Neural crest cell (in vitro differentiated cells): ENCODE measurements at places on chromosomes 1 and 21. TPM values are rescaled to one million over a fixed set of nuclear protein-coding genes. Genes with fewer than 3 reads are reported as not detected.

GRCh38 chr1:208787219-208787618 lies 543.0 kb upstream of the PLXNA2 start:
- H3K27me3 ChIP-seq: no peaks in the 10 kb centered on the region
- peak overlapping the region; percentile 94 for H3K27ac ChIP-seq
- no peaks in the 10 kb centered on the region for H3K36me3 ChIP-seq
- no peaks in the 10 kb centered on the region for H3K4me1 ChIP-seq
- no peak overlapping the region for H3K4me3 ChIP-seq
- DNase-seq: no peak

GRCh38 chr1:151871284-151872030 lies 17.9 kb upstream of the THEM5 start:
- H3K27ac ChIP-seq: no peak overlapping the region
- peaks cover 2% of the 10 kb centered on the region for H3K27me3 ChIP-seq
- H3K36me3 ChIP-seq: peaks cover 3% of the 10 kb centered on the region
- no peak overlapping the region for H3K4me3 ChIP-seq

CYP4A22 gene
- not detected in 2 replicates for total RNA-seq

- H3K27me3 ChIP-seq: no peaks in the 10 kb centered on the region
- H3K4me3 ChIP-seq: no peak overlapping the region
- no peak overlapping the region for H3K27ac ChIP-seq
- no peaks in the 10 kb centered on the region for H3K36me3 ChIP-seq
Observed at GRCh38 chr1:101301446-101302057, 64.7 kb downstream of the S1PR1 start.

AMY2A gene
- total RNA-seq: not detected in 2 replicates

NBPF6 gene
- total RNA-seq: not detected in 2 replicates

HES2 gene
- total RNA-seq: 0.07 TPM in 1 of 2 replicates, not detected in the other
